ENCODE measurements at places on chromosomes 2 and 18.

DNA sequence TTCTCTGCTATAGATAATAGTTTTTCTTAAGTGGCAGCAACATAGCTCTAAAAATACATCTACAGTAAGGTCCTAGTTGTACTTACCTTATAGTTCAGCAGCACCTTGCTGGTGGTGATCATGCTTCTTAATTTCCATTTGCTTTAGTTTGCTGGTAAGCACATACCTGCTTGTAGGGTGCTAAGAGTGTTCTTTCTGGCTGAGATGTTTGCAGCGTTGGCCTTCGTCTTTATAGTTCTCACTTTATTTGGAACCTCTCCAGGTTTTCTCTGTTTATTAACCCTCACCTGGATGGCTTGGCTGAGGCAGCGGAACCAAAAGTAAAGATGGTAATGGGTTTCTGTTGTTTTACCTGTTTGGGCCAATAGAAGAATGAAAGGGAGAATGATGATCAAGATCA is 123.6 kb upstream of the EFEMP1 start:
- DNase-seq: no peak

DNA sequence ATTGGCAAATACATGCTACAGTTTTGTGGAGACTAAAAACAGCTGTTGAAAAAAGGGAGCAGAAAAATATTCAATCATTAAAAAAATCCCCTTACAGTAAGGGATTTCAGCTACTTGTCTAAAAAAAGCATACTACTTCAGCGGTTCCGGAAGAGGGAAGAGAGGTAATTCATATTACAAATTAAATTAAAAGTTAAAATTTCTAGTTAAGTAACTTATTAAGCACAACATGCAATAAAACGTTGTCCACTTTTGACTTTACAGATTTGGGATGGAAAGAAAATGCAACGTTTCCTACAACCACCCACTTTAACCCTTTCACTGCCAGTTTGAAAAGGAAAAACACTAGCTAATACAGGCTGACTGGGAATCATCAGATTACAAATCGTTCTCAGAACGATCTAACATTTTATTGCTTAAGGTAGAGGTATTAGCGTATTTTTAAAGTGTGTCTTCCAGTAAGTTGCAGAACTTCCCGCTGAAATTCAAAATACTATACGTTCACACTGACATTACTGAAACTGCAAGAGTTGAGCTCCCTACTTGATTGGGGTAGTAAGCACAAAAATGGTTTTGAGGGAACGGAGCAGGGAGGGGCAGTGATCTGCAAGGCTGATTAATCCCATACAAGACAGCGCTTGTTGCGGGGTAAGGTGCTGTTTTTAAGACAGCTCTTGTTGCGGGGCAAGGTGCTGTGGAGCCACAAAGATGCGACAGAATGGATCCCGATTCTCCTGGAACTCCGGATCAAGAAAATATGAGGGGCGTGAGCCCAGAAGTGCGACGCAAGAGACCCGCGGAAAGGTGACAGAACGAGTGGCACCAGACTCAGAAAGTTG is 743 bp downstream of the HADHA start:
- DNase-seq: no peak

DNA sequence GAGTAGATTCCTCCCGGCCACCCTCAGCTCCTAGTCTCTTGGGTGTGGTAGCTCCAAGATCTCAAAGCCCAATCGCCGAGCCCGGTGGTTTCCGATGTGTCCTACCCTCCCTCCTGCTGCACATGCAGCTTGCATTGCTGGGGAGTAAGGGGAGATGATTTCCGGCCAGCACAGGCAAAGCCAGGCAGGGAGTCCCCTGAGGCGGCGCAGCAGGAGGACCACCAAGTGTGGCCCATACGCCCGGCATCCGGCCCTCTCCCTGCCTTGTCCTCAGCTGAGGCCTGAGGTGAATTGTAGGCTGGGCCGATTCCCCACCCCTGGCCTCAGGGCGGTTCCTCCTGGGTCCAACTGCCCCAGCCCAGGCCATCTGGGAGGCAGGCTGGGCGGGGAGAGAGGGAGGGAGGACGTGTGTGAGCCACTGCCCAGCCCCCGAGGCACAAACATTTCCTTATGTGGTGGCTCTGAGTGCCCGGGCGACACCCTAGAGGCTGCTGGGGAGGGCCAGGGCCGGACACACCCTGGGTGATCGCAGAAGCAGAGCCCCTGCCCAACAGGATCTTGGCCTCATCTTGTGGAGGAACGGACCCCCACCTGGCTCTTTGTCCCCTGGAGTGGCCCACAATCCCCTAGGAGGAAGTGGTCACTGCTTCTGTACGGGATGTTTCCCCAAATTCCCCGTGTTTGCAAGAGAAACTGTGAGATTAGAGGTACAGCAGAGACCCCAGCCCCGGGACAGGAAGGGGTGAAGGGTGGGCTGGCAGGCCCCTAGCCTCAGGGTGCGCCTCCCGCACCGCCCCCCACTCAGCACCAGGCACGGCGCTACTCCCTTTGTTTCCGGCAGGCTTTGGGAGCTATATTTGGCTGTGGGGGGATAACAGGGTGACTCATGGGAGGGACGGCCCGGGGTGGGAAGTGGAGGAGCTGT is 41.9 kb upstream of the PTMA start:
- no peak for DNase-seq

DNA sequence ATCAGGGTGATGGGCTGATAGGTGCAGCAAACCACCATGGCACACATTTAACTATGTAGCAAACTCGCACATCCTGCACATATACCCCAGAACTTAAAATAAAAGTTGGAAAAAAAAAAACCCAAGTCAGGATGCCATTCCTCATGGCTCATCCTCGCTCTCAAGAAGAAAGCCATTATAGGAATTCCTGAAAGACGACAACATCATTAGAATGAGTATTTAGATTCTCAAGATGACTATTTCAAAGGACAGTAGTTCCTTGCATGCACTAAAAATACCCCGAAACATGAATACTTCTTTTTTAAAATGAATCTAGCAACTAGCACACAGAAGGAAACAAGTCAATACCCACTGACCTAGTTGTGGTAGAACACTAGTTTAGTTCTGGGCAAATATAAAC is 285.8 kb upstream of the REV1 start:
- DNase-seq: no peak

DNA sequence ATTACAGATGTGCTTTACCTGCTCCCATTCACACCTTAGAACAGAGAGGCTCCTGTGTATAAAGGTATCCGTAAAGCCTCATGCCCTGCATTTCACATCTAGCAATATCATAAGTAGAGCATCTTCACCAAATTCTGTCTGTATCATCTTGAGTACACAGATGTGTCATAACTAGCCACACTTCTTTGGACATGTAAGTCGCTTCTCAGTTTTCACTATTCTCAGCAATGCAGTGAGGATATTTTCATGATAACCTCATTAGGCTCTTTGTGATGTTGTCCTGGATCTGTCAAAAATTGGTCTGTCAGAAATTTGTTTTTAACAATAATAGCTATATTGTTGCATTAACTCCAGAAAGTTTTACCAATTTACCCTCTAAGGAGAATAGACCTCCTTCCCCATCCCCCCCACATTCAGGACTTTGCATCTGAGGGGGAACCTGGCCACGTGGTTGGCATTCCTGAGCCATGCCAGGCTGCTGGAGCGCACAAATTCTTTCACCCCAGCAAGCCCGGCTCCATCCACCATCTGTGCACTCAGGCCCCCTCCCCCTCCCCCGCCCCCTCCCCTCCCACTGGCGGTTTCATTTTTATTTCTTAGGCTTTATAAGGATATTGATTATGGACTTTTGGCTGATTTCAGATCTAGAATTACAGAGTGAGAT is 34.1 kb downstream of the AGAP1 start:
- DNase-seq: no peak

GRCh38 chr18:45218436-45218835 is 396.8 kb upstream of the SLC14A2 start:
- DNase-seq: no peak

- DNase-seq: no peak
These were observed 40.6 kb downstream of the KIAA2012 start for GRCh38 chr2:202113571-202114142.

GRCh38 chr2:233075141-233075965 is 15.2 kb downstream of the INPP5D start:
- DNase-seq: no peak

DNA sequence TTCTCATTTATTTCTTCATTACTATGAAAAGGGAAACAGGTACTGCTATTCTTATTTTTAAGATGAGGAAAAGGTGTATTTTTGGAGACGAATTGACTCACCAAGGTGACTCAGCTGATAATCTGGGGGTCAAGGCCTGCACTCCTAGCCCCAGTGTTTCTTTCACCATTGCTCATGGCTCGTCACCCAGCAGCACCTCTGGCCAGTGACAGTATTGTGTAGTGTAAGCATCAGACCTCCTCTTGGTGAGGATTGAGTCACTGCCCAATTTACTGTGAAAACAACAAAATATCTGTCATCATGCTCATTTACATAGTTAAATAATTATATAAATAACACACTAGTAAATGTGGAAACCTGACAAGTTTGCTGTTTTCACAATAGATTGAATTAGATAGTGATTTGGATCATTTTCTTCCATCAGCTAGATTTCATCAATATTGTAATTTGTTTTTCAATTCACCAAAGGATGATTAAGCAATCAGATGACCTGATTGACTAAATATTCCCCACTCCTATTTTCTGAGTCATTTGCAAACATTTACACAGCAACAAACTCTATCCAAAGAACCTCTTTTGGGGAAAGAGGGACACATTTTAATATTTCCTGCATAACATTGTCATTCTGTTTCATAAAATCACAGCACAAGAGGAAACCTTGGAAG is 492.8 kb upstream of the RAB12 start:
- no peak for DNase-seq

DNA sequence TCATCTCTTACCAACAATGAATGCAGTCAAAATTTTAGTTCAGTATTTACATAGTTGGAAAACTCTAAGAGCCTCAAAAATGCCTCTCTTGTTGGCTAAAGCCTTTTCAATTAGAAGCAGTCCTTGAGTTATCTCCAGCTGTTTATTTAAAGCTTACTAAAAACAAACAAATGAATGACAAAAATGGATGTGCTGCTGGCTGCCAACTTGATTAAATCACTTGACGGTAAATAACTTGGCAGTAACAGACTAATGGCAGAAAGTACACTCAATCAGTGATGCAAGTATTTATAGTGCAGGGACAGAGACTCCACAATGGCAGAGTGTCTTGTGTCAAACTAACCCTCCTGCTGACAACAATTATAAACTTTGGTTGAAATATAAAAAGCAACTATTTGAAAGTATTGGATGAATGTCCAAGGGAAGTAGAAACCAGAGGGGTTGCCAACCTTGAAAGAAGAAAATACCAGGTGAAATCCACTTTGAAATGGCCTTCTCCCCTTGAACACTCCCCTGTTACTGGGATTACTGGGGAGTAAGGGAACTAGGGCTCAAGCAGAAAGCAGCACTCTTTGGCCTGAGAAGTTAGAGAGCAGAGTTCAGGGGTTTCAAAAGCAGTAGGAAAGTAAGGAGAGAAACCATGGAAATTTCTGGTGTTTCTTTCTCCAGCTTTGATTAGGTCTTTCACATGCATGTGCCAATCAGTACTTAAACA is 245.2 kb upstream of the SPHKAP start:
- no peak for DNase-seq

DNA sequence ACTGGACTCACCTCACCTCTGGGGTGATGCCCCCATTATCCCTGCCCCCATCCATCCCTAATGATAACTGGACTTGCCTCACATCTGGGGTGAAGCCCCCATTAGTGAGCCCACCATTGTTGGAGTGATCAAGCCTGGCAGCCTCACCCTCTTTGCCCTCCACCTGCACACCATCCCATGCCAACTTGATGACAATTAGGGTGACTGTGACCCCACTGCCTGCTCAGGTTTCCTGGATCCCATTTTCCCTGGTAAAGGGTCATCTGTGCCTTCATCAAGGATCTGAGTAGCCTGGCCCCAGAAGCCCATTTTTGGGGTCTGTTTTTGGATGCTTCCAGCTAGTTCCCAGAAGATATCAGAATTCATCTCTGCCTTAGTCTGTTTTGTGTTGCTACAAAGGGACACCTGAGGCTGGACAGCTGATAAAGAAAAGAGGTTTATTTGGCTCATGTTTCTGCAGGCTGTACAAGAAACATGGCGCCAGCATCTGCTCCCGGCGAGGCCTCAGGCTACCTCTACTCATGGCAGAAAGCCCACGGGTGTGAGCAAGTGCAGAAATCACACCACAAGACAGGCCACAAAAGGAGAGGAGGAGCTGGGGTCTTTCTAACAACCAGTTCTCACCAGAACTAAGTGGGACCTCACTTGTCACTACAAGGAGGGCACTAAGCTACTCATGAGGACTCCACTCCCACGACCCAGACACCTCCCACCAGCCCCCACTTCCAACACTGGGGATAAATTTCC is 196.4 kb upstream of the TWIST2 start:
- no peak for DNase-seq

- no peak for DNase-seq
These were observed 28.5 kb downstream of the TMEM18 start for GRCh38 chr2:648476-649424.

- DNase-seq: no peak
These were observed 185.0 kb downstream of the PRPF40A start for GRCh38 chr2:152532241-152532640.

- DNase-seq: no peak
These were observed 781.3 kb upstream of the NRXN1 start for GRCh38 chr2:51813247-51813646.

DNA sequence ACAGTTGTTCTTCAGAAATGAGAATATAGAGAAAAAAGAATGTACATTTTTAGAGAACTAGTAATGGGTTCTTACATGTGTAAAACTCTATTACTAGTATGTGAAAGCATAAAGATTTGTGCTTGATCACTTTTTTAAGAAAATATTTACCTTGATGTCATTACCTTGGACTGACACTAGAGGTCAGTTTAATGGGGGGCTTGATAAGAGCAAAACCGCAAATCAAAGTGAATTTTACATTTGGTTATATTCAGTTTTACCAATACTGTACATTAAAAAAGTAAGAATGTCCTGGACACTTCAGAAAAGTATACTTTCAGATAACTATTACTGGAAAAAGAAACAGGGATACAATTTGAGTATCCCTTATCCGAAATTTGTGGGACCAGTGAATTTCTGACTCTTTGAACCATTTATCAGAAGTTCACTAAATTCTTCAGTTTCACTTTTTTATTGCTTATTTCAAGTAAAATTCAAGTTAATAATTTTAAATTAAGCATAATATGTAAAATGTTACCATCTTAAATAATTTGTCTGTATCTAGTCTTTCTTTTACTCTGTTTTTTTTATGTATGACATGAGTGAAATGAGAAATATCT is 1149.5 kb downstream of the DSC3 start:
- no peak for DNase-seq

- no peak for DNase-seq
These were observed 35.0 kb downstream of the SMARCAL1 start for GRCh38 chr2:216447293-216447692.

DNA sequence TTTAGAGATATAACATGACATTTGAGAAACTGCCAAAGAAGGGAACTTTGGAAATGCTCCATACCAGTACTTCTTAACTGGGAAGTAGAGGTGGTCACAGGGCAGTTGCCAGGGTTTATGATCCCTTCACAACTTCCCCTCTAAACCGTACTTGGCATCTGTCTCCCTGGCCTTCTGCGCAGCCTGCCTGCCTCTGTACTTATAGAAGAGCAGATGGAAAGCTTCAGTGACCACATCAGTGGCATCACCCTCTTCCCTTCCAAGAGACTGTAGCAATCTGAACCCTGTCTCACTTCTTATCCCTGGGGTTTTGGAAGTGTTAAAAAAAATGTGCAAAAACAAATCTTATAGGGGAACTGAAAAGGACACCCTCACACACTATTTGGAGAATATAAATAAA is 64.1 kb downstream of the EIF2AK3 start:
- no peak for DNase-seq
